ENCODE measurements at places on chromosomes 11 and 22.

- no peak for DNase-seq
Measured at GRCh38 chr11:78248191-78248590, 59.5 kb downstream of the USP35 start.

DNA sequence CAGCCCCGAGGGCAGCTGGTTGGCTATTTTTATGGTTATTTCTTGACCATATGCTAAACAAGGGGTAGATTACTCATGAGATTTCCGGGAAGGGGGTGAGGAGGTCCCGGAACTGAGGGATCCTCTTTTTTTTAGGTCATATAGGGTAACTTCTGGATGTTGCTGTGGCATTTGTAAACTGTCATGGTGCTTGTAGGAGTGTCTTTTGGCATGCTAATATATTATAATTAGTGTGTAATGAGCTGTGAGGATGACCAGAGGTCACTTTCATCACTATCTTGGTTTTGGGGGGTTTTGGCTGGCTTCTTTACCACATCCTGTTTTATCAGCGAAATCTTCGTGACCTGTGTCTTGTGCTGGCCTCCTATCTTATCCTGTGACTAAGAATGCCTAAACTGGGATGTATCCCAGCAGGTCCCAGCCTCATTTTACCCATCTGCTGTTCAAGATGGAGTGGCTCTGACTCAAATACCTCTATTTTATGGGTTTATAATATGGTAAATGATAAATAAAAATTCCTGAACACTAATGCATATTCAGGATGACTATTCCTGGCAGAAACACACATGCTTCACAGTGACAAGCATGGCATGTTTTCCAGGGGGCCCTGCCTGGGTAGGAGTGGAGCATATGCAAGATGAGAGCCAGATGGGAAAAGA is 11.2 kb downstream of the KREMEN1 start:
- DNase-seq = no peak

GRCh38 chr22:24775769-24776492 is 1.4 kb upstream of the PIWIL3 start:
- DNase-seq = no peak

DNA sequence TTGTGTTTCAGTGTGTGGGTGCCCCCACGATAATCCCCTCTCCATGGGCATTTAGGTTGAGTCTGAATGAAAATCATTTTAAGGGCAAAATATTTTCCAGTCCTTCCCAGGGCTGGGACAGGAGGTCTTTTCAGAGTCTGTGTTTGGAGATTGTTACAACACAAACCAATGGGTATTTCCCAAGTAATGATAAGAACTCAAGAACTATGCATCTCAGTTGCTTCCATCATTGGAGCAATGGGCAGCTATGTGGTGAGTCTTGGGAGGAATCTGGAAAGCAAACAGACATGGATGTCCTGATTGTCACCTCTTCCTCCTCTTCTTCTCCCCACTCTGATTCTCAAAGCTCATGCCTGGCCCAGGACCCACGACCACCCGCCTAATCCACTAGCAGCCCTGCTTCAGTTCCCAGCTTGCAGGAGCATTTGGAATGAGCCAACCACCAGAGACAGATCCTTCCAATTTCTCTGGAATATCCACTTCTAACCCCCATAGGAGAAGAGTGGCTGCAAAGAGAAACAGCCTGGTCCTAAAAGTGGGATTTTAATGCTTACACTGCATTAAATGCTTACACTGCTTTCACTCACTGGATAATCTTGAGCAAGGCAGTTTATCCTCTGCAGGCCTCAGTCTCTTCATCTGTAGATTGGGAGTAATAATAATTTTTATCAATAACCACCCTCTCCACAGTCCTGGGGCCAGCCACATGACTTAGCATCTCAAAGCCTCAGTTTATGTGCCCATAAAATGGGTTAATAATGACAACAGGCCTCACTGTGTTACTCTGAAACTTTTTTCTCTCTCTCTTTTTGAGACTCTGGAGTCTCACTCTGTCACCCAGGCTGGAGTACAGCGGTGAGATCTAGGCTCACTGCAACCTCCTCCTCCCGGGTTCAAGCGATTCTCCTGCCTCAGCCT is 404.3 kb downstream of the MN1 start:
- no peak for DNase-seq

GRCh38 chr11:112770487-112770886 is 190.7 kb upstream of the NCAM1 start:
- no peak for DNase-seq

DNA sequence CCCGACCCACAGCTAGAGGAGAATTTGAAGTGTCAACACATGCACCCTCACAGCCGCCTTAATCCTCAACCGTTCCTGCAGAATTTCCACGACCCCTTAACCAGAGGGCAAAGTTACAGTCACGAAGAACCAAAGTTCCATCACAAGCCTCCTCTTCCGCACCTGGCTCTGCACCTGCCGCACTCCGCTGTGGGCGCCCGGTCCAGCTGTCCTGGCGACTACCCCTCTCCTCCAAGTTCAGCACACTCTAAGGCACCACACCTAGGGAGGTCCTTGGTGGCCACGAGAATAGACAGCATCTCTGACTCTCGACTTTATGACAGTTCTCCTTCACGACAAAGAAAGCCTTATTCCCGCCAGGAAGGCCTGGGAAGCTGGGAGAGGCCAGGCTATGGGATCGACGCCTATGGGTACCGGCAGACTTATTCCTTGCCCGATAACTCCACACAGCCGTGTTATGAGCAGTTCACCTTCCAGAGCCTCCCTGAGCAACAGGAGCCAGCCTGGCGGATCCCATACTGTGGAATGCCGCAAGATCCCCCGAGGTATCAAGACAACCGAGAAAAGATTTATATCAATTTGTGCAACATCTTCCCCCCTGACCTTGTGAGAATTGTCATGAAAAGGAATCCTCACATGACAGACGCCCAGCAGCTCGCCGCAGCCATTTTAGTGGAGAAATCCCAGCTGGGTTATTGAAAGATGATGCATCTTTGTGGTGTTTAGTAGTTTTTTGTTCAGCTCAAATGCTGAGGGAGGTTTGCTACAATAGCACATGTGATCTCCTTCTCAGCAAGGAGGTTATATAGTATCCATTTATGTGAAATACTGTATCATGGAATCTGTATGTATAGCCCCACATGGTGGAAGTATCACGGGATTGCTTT is 72.1 kb downstream of the ZC3H12C start:
- DNase-seq = no peak

DNA sequence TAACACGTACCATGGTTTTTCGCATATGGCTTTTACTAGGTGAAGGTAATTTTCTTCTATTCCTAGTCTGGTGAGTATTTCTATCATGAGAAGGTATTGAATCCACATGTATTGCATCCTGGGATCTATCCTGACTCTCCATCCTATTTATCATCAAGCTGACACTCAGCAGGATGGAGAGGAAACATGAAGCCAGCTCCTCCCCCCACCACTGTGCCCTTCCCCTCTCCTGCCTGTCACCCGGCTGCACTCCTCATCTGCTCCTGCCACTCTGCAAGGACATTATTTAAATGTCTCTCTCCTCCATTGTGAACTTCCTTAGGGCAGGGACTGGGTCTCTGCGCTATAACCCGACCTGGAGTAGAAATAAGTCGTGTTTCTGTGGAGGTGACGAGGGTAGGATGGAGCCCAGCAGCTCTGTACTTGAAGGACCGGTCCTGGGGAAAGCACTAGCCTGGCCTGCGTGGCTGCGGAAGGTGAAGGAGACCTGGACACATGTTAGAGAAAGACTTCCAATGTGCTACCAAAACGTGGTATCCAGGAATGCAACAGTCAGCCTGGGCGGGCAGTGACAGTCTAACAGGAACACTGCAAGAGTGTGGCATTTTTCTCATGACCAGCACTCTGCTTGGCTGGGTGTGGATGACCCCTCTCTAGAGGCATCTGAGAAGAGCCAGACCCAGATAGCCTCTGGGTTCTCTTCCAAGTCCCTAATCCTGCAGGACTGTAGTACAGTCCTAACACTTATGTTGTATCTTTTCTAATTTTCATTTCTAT is 111.2 kb downstream of the MICAL3 start:
- no peak for DNase-seq

DNA sequence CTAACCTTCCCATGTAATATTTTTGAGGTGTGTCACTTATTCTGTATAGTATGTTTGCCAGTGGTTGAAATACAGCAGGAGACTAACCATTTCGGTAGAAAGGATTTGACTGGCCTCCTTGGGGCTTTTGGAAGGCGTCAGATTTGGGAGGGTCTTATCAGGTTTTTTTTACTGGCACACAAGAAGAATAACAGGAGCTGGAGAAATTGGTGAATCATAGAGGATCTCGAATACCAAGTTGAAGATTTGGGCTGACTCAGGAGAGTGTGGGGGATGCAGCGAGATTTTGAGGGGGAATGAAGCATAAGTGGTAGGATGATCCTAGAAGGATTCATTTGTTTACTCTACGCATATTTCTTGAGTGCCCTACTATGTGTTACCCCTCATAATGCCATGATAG is 200.5 kb downstream of the DDX10 start:
- DNase-seq = no peak

GRCh38 chr11:117862019-117862725 is 14.3 kb downstream of the FXYD6 start:
- DNase-seq = no peak

- peak; percentile 35 for DNase-seq
Measured at GRCh38 chr11:113796663-113797259, 17.2 kb downstream of the CLDN25 start.

GRCh38 chr11:124669193-124669592 is 4.3 kb downstream of the SIAE start:
- peak; percentile 73 for DNase-seq

DNA sequence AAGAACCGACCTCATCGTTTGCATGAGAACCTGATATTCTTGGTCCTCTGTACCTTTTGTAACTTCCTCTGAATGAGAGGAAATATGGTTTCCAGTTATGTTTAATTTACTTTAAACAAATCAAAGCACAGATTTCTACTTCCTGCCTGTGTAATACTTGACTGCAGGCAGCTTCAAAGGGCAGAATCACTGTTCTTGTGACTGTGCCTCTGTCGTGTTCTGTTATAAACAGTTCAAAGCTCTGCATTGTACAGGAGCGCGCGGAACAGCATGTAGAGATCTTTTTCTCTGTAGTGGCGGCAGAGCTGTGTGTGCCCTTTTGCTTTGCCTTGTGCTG is 73.2 kb upstream of the CLDN5 start:
- peak; percentile 70 for DNase-seq

GRCh38 chr11:119722281-119722794 is 6.7 kb downstream of the NECTIN1 start:
- DNase-seq = no peak

- no peak for DNase-seq
Measured at GRCh38 chr11:8205566-8205965, 36.7 kb upstream of the RIC3 start.

DNA sequence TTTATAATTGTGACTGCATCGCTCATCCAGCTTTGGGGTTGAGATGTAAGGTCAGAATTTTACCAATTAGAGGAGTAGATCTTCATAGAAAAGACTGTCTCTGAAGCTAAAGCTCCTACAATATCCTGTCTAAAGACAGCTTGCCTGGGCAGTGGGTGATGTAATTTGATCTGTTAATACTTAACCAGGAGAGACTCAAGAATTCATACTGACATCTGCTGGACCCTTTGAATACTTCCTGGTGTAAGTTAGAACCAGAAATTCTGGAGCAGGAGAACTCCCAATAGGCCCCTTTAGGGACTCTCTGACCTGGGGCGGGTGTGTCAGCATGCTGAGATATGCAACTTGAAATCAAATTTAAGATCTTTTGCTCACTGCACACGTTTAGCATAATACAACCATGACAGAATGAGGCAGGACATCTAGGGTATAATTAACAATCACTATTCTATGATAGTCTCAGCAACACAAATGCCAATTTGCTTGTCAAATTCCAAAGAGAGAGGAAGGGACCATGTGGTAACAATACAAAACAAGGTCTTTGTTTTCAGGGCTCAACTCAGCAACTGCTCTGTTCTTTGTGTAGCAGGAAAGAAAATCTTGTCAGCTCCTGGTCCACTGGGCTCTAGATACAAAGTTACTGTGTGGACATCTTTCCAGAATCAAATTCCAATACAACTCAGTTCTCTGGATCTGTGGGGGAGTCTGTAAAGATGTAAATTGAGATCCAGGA is 143.9 kb downstream of the INSC start:
- no peak for DNase-seq

DNA sequence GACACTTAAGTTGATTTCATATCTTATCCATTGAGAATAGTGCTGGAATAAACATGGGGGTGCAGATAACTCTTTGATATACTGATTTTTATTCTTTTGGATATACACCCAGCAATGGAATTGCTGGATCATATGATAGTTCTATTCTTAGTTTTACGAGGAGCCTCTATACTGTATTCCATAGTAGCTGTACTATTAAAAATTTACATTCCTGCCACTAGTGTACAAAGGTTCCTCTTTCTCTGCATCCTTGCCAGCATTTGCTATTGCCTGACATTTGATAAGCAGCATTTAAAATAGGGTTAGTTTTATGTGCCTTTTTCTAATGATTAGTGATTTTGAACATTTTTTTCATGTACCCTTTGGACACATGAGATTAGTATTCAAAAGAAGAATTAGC is 554.2 kb downstream of the JRKL start:
- no peak for DNase-seq

- no peak for DNase-seq
Measured at GRCh38 chr22:23984430-23984829, 4.5 kb downstream of the GSTT2 start.

- no peak for DNase-seq
Measured at GRCh38 chr11:122342089-122342744, 226.2 kb upstream of the BLID start.

GRCh38 chr11:81725701-81726100 is 1008.0 kb downstream of the FAM181B start:
- no peak for DNase-seq

DNA sequence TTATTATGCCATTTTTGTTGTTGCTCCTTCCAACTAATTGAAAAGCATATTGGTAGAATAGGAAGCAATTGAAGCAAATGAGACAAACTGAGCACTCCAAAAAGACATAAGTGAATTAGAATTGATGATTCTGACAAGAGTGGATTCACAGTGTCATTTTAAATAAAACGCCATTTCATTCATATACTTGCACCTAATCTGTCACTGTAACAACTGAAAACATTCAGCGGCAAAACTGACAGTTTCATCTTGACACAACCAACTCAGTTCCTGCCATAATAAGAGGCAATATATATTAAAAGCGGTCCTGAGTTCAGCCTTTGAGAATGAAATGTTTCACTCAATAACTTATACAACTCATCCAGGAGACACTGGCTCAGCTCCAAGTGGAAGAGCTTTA is 306.8 kb downstream of the CNTN5 start:
- DNase-seq = no peak

- DNase-seq = no peak
Measured at GRCh38 chr11:8183111-8183510, 14.3 kb upstream of the RIC3 start.

GRCh38 chr22:36359470-36359996 is 28.2 kb downstream of the MYH9 start:
- DNase-seq = no peak

- DNase-seq = no peak
Measured at GRCh38 chr11:58121096-58121495, 4.2 kb downstream of the OR9I1 start.

- DNase-seq = no peak
Measured at GRCh38 chr11:45298718-45299117, 12.6 kb upstream of the SYT13 start.

GRCh38 chr11:34313099-34313517 is 44.7 kb downstream of the ABTB2 start:
- DNase-seq = peak; percentile 7
